ENCODE measurements at places on chromosomes 2 and 18.
A peak's percentile ranks its signal among the peaks of the same experiment; 100 is the strongest.

GRCh38 chr2:37154785-37155184, 2.0 kb downstream of the EIF2AK2 start:
- DNase-seq = no peak

DNA sequence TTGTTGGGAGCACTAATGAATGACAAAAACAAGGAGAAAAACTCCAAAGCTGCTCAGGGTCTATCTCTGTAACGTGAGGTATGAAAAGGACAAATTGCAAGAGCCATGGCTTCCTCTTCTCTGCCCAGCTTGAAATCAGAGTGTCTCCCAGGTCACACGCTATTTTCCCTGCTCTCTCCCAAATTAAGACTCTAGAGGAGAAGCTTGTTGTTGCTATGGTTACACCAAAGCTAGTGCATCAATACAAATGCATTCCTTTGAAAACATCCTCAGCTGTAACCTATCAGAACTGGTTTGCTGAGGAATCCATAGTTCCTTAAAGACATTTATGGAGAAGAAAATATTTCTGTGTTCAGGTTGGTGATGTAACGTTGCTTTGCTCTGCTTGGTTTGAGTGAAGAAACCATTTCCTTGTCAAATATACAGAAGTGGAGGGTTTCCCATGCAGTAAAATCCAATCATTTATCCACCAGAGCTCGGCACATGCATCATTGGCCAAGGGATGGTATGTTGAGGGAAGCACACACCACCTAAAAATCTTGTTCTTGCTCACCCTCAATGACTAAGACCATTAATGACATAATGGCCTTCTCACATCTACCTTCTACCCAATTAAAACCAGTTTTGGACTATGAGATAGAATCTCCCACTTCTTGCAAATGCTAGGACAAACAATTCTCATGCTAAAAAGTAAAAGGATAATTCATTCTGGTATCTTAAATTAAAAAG, 2135.6 kb upstream of the CELF4 start:
- no peak for DNase-seq

DNA sequence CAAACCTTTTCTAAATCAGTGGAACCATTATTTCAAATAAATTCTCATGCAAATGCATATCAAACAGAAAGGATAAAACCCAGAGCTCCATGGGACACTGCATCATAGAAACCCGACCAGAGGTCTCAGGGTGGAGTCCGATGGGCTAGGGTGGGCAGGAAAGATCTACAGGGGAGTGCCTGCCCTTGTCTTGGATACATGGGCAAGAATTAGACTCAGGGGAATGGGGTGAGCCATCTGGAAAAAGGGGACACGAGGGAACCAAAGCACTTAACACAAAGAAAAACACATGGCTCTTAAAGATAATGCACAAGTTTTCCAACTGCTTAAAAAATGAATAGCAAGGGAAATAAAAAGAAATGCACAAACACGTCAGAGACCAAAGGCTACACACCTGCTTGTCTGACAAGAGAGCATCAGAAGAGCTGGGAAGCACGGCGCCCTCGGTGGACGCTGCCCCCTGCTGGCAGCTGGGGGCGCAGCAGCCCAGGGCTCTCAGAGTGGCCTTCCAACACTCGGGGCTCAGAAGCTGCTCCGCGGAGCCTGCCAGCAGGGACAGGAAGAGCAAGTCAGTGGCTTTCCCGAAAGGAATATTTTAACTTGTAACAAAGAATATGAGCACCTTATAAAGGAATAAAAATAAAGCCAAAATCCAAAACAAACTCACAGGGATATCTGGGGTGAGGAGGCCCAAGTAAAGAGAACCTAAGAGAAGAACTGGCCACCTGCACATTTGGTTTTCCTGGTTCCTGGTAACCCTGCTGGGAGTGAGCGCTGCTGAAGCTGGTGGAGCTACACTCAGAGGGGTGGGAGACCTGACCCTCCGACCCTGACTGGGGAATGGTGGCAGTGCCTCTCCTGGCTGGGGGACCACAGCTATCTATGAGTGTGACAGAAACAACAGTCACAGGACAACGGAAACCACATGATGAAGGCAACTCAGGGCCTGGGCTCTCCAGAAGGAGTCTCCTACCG, 54.5 kb downstream of the SIGLEC15 start:
- peak; percentile 59 for DNase-seq

DNA sequence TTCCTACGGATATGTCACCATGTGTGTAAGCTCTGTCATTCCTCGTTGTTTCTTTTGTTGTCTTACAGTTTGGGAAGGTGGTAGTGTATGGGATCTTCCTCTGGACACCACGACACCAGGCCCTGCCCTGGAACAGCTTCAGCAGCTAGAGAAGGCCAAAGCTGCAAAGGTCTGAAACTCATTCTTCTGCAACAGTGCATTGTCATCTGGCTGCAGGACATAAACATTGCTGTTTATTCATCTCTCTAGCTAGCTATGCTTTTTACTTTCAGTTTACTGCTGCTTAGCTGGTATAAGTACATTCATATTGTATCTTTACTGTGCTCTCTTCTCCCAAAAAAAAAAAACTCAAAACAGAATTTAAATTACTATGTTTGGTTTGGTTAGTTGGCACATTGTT, 39.2 kb upstream of the KCNJ13 start:
- DNase-seq = no peak

DNA sequence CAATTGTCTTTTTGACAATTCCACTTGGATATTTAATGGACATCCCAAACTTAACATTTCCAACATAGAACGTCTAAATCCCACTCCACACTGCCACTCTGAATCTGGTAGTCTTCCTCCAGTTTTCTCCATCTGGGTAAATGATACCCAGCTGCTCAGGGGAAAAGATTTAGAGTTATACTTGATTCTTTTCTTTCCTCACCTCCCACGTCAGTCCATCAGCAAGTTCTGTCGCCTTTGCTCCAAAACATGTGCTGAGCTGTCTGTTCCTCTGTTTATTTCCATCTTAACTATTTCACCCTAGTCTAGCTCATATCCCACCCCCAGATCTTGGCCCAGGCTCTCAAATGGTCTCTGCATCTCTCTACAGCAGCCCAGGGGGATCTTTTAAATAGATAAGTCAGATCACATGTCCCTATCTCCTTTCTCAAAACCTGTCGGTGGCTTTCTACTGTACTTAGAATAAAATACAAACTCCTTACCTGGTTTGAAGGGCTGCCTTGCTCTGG, 43.4 kb upstream of the GMCL1 start:
- DNase-seq = no peak

GRCh38 chr2:157722580-157723234, 94.0 kb upstream of the ACVR1C start:
- no peak for DNase-seq

GRCh38 chr2:11307764-11308415, 36.5 kb downstream of the ROCK2 start:
- no peak for DNase-seq

- DNase-seq = no peak
These were observed 99.1 kb upstream of the ARHGAP15 start for GRCh38 chr2:143030127-143030526.

DNA sequence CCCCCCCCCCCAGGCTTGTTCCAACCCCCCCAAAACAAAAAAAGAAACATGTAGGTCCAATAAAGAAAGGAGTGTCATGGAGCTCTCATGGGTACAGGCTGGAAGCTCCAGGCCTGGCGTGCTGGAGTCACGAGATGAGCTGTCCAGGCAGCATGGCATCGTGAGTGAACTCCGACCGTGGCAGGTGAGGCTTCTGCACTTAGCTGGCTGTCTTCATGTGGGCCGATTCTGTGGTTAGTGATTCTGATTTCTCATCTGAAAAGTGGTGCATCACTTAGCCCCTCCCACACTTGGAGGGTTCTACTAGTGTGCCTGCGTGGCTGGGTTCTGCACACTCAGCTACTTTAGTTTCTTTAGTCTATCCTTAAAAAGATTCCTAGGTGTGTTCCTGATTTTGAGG, 126.4 kb upstream of the MGAT5 start:
- no peak for DNase-seq

GRCh38 chr2:234536178-234536965, 39.5 kb upstream of the ARL4C start:
- DNase-seq = no peak

GRCh38 chr2:58006256-58006951, 40.2 kb upstream of the VRK2 start:
- no peak for DNase-seq

DNA sequence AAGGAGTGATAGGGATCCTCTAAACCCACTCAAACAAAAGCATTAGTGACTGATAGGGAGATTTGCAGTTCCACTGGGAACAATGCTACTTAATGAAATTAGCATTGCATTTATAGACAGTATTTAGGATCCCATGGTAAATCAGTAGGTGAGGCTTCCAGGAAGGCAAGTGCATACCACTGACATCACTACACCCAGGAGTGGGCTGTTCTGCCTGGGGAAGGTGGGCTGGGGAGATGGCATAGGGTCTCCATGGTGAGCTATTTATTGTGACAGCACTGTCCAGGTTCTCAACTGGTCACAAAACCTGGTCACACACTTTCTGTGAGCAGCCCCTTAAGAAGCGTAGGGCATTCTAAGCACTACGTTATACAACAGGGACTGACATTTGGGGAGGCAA, 262.2 kb downstream of the ALK start:
- no peak for DNase-seq

- DNase-seq = peak; percentile 46
These were observed 46.0 kb downstream of the TMEFF2 start for GRCh38 chr2:192148620-192149321.

- DNase-seq = peak; percentile 52
These were observed 82.4 kb downstream of the BCL2 start for GRCh38 chr18:63236921-63237846.

GRCh38 chr18:76281565-76281964, 213.5 kb downstream of the ZNF516 start:
- DNase-seq = no peak

- DNase-seq = no peak
These were observed 911.2 kb upstream of the PIK3C3 start for GRCh38 chr18:41043876-41044275.

- no peak for DNase-seq
These were observed 147.7 kb upstream of the HS6ST1 start for GRCh38 chr2:128466376-128466775.

DNA sequence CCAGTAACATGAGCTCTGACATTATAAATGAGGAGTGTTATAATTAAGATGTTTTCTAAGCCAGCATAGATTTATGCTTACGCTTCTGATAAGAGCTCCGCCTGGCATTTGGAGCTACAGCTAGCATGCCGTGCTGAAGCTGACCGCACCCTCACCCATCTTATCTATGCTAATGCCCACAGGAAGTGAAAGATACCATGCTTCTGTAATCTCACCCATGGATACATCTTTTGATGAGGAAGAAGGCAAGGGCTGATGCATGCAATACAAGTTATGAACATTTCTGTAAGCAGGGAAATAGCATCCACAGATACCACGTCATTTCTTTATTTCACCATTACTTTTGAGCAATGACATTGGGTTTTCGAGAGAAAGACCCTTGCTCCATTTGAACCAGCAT, 82.3 kb downstream of the ARL4C start:
- DNase-seq = no peak

DNA sequence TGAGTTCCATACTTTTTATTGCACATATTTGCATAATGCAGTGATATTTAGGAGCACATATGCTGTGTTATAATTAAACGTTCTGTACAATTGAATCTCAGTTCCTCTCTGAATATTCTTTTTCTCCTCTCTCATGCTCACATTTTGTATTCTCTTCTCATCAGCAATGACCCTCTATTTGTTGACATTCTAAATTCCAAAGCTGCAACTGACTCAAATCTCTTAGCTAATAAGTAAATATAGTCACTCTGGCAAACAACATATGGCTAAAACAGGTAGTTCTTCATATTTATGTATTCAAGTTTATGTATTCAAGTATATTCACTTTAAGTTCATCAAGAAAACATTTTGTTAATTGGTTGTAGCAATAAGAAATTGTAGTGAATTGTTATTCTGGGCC, 907.4 kb upstream of the VRK2 start:
- DNase-seq = no peak

DNA sequence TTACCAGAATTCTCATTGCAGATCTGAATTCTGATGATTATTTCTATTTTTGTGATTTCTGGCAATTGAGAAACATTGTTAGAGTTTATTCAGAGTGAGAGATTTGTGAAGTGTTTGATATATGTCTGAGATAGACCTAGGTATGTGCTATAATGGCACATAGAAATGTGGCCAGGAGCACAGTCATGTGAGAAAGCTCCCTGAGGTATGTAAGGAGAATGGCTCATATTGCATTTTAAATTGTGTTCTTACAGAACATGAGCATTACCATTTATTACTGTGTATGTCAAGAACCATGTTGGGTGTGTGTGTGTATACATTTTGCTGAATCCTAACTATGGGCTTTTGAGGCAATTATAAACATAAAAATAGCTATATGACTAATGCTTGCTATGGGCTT, 101.2 kb downstream of the RAPGEF4 start:
- no peak for DNase-seq

- no peak for DNase-seq
These were observed 959.6 kb downstream of the SLC4A3 start for GRCh38 chr2:220586980-220587530.

- DNase-seq = peak; percentile 81
These were observed 42.1 kb upstream of the LAPTM4A start for GRCh38 chr2:20093263-20094141.

GRCh38 chr18:27605107-27605834, 420.2 kb upstream of the CHST9 start:
- peak; percentile 74 for DNase-seq

GRCh38 chr2:74648009-74648443, at the start of gene M1AP:
M1AP (minus strand) TSS chr2:74648330; CDS start chr2:74640275, 8,055 bp downstream.
- DNase-seq = no peak

GRCh38 chr18:13447621-13448334, 229.2 kb downstream of the LDLRAD4 start:
- DNase-seq = peak; percentile 10

GRCh38 chr2:2941205-2941604, 436.4 kb downstream of the EIPR1 start:
- DNase-seq = no peak

DNA sequence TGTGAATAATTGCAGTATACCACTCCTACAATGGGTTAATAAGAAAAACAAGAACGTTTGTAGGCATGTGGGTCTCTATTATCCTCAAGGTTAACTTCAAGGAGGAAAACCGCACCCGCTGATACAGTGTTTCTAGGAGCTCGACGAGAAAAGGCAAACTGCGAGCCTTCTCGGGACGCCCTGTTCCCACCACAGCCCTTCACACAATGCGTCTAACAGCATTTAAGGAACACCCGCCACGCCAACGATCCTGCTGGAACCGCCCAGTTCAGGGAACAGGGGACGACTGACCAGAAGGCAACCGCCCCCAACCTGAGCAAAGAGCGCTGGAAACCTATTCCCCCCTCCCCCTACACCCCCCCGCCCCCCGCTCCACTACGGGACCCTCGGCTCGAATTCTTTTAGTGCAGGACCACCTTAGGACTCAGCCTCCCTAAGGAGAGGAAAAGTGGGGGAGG, 710 bp upstream of the TMSB10 start:
- DNase-seq = peak; percentile 69

DNA sequence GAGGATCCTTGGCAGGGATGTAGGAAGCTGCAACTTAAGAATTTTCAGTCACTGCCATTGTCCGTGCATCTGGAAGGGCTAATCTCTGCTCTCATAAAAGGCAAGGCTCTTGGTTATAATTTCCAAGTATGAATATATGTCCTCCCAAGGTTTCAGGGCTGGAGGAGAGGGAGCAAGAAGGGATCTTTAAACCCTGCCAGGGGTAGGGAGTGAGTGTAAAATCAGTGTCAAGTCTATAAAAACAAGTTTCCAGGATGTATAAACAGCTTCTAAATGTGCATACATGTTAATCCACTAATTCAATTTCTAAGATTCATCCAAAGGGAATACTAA, 110.2 kb upstream of the CYRIA start:
- DNase-seq = no peak

- DNase-seq = peak; percentile 17
These were observed 17.6 kb downstream of the ADAM17 start for GRCh38 chr2:9538000-9538507.

Data from EL (cell line).